Mononuclear cell (primary cell): ENCODE measurements at places on chromosomes 1 and 21. TPM values are rescaled to one million over a fixed set of nuclear protein-coding genes. Genes with fewer than 3 reads are reported as not detected.

The B3GALT2 gene
- total RNA-seq, result 0.31 TPM

The HMGB4 gene
- not detected for total RNA-seq

The PTGFR gene
- total RNA-seq, result under 0.01 TPM

The NBPF10 gene
- total RNA-seq, result 3.3 TPM

The CNR2 gene
- total RNA-seq, result 3.3 TPM

The OR2L13 gene
- 0.21 TPM for total RNA-seq

The DENND2C gene
- 2.8 TPM for total RNA-seq

The OR2L2 gene
- under 0.01 TPM for total RNA-seq

The OLFML2B gene
- total RNA-seq, result 0.10 TPM

The FMO5 gene
- total RNA-seq, result 3.5 TPM

The DISC1 gene
- total RNA-seq, result 17.2 TPM

The NR1I3 gene
- 0.31 TPM for total RNA-seq

The BGLAP gene
- 0.31 TPM for total RNA-seq

The PTPRC gene
- total RNA-seq, result 1,024 TPM

The LEMD1 gene
- total RNA-seq, result 0.31 TPM

The ANXA9 gene
- 0.10 TPM for total RNA-seq

The TDRD5 gene
- total RNA-seq, result 0.10 TPM

The GBP6 gene
- total RNA-seq, result 0.21 TPM

The SMAP2 gene
- 201 TPM for total RNA-seq

The HMGCS2 gene
- total RNA-seq, result not detected
